ENCODE measurements at places on chromosomes 4 and X. TPM values are rescaled to one million over a fixed set of nuclear protein-coding genes. Genes with fewer than 3 reads are reported as not detected.

DNA sequence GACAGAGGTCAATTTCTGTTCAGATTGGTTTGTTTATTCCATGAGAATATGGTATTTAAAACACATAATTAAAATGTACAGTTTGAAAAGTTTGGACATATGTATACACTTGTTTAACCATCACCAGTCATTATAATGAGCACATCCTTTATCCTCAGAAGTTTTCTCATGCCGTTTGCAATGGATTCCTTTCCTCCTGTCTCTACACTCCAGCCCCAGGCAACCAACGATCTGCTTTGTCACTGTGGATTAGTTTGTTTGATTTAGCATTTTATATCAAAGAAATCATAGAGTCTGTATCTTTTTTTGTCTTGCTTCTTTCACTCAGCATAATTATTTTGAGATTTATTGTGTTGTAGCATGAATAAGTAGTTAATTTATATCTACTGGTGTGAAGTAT, 243.0 kb upstream of the TRAM1L1 start:
- no peaks in the 10 kb centered on the region for H3K4me1 ChIP-seq
- no peak for DNase-seq

- no peaks in the 10 kb centered on the region for H3K36me3 ChIP-seq
- DNase-seq, result no peak
- peaks cover 9% of the 10 kb centered on the region for H3K27me3 ChIP-seq
Observed at GRCh38 chrX:104084534-104085277, 8.7 kb upstream of the TMSB15C start.

DNA sequence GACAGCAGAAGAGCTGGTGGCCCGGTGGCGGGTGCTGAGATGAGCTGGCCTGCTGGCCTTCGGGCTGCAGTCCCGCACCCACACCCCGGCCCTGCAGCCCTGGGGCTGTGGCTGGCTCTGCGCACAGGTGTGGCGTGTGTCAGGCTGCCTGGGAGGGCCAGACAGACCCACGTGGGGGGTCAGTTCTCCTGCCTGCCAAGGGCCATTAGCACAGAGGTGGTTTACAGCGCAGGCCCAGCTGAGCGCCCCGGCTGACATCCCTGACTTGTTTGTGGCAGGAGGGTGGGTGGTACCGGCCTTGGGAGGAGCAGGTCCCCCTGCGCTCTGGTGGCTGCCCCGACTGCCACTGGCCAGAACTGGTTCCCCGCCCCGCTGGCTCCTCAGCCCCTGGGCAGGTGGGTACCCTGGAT, 9.4 kb upstream of the HGFAC start:
- DNase-seq, result no peak
- H3K27ac ChIP-seq, result no peak overlapping the region
- H3K4me3 ChIP-seq, result no peak overlapping the region
- H3K4me1 ChIP-seq, result peaks cover 3% of the 10 kb centered on the region
- no peaks in the 10 kb centered on the region for H3K27me3 ChIP-seq
- no peaks in the 10 kb centered on the region for H3K36me3 ChIP-seq

GRCh38 chr4:152628128-152628527, 51.7 kb downstream of the TMEM154 start:
- no peaks in the 10 kb centered on the region for H3K4me1 ChIP-seq
- DNase-seq, result no peak
- H3K4me3 ChIP-seq, result no peak overlapping the region
- no peaks in the 10 kb centered on the region for H3K27me3 ChIP-seq
- H3K27ac ChIP-seq, result no peak overlapping the region

GRCh38 chrX:10990418-10990817, 120.7 kb upstream of the HCCS start:
- no peaks in the 10 kb centered on the region for H3K36me3 ChIP-seq
- H3K4me1 ChIP-seq, result no peaks in the 10 kb centered on the region
- DNase-seq, result no peak
- H3K4me3 ChIP-seq, result no peak overlapping the region
- no peak overlapping the region for H3K27ac ChIP-seq

TMLHE gene
- total RNA-seq, result 14.1 TPM

DNA sequence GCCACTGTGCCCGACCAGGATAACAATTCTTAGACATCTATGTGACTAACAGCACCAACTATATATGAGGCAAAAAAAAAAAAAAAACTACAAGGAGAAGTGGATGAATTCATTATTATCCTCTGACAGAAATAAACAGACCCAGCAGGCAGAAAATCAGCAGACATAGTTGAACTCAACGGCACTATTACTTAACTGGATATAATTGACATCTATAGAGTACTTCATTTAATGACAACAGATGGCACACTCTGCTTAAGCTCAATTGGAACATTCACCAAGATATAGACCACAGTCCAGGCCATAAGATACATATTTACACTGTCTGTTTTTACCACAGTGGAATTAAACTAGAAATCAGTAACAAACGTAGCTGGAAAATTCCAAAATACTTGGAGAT, 13.3 kb downstream of the CLDN22 start:
- no peaks in the 10 kb centered on the region for H3K36me3 ChIP-seq
- no peak for DNase-seq
- H3K27me3 ChIP-seq, result peaks cover 6% of the 10 kb centered on the region

- no peaks in the 10 kb centered on the region for H3K27me3 ChIP-seq
- DNase-seq, result no peak
- H3K36me3 ChIP-seq, result no peaks in the 10 kb centered on the region
- H3K4me3 ChIP-seq, result no peak overlapping the region
- H3K4me1 ChIP-seq, result no peaks in the 10 kb centered on the region
Observed at GRCh38 chr4:97309121-97309520, 834.2 kb downstream of the STPG2 start.

GRCh38 chr4:85243857-85244256, 231.1 kb upstream of the ARHGAP24 start:
- H3K27me3 ChIP-seq, result no peaks in the 10 kb centered on the region
- H3K27ac ChIP-seq, result no peak overlapping the region
- DNase-seq, result no peak
- H3K4me1 ChIP-seq, result no peaks in the 10 kb centered on the region
- no peak overlapping the region for H3K4me3 ChIP-seq

EIF2S3 gene
- total RNA-seq, result 194 TPM

GRCh38 chr4:152864361-152864760, 71.8 kb upstream of the FHDC1 start:
- DNase-seq, result no peak
- no peak overlapping the region for H3K4me3 ChIP-seq
- no peaks in the 10 kb centered on the region for H3K27me3 ChIP-seq

Measured in natural killer cell treated with Interleukin-12 subunit alpha and Interleukin-12 subunit beta and Interleukin-15 and Interleukin-18, amount 100 ng/mL, for 72 hours (primary cell).